ENCODE measurements at places on chromosomes 4 and X.

- no peak for DNase-seq
Observed at GRCh38 chr4:6372649-6373525, 99.5 kb downstream of the PPP2R2C start.

- DNase-seq: peak; percentile 44
Observed at GRCh38 chr4:3480528-3481112, 17.5 kb downstream of the DOK7 start.

DNA sequence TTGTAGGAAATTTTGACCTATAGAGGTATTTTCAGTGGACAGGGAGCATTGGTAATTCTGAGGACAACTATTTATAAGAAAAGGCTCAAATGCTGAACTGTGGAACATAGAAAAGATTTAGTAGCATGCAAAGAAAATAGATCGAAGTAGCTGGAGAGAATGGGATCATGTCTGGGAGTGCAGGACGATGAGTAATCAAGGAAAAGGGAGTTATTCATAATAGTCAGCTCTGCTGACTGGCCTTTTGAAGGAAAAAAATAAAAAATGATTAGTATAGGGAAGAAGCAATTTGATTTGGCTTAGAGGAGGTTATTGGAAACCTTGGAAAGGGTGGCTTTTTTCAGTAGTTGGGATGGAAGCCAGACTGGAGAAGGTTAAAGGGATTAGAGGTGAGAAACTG lies 22.9 kb upstream of the ANK2 start:
- no peak for DNase-seq

GRCh38 chr4:25863347-25863784 lies 578 bp upstream of the SEL1L3 start:
- DNase-seq: no peak

GRCh38 chrX:12367254-12367653 lies 229.0 kb downstream of the FRMPD4 start:
- no peak for DNase-seq

DNA sequence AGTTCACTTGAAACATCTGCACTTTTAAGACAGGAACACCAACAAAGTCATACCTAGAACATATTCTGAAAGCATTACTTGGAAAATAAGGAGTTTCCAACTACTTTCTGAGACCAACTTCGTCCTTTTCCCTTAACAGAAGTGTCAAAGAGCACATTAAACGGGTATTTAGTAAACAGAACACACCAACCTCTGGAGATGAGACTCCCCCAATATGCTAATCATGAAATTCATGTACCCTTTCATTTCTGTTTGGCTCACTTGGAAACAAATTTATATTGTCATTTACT lies 69.2 kb downstream of the NOCT start:
- DNase-seq: no peak

- no peak for DNase-seq
Observed at GRCh38 chrX:109464231-109464630, 17.7 kb downstream of the GUCY2F start.

DNA sequence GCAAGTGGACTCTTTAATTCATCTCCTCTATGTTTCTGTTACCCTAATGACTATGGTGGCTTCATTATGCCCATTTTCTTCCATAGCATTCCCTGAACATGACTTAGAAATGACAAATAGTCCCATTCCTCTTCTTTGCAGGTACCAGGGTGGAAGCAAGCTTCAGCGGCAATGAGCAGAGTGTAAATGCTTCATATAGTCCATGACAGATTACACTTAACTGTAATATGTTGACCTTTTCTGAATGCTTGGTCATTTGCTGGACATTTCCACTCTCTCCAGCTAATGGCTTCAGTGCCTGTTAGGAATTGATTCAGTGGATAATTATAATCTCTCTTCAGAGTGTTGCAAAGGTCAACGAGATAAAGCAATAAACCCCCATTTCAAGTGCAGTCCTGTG lies 129.7 kb upstream of the PRPS2 start:
- DNase-seq: no peak

DNA sequence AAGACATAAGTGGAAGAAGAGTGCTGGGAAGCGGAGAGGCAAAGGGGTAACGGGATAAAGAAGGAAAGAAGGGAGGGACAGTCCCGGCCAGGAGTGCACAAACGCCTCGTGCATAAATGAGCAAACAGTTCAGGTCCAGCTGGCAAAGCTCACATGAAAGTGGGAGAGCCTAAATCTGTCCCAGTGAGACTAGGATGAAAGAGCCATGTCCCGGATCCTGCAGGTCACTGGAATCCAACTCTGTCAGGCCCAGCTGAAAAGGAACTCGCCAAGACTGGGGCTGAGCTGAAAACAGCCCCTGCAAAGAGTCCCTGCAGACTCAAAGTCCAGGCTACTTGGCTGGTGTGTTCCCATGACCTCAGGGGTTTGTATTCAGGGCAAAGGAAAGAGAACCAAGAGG lies 38.0 kb upstream of the CRMP1 start:
- no peak for DNase-seq

GRCh38 chrX:28997706-28998463 lies 410.6 kb downstream of the IL1RAPL1 start:
- DNase-seq: no peak

- DNase-seq: no peak
Observed at GRCh38 chr4:81503586-81503985, 31.9 kb upstream of the RASGEF1B start.

- no peak for DNase-seq
Observed at GRCh38 chr4:164639001-164639400, 114.9 kb upstream of the SMIM31 start.

DNA sequence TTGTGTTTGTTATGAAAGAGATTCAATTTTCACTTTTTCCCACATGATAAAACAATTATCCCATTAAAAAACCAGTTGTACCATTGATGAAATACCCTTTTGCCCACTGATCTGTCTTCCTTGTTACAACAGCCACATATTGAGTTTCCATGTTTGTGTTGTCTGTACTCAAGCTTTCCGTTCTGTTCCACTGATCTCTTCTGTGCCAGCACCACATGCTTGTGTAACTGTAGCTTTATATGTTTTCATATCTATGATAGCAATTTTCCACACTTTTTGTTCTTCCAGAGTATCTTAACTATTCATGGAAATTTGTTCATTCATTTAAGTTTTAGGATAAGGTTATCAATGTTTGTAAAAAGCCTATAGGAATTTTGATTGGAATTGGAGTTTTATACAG lies 24.3 kb upstream of the RELL1 start:
- no peak for DNase-seq

DNA sequence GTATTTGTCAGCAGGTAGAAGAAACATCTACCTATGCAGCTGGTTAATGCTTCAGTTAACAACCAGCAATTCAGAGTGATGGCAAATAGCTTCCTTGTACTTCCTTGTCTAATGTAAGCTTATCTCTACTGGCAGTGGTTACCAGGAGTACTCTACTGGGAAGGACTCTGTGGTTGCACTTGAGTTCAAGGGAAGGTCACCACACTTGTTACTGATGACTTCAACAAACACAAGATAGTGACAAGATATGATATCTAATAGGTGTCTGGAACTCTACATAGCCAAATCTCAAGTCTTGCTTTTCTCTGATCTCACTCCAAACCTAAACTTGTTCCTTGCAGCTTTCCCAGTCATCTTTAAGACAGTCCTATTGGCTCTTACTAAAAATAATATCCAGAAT lies 1644.9 kb upstream of the TENM3 start:
- no peak for DNase-seq

DNA sequence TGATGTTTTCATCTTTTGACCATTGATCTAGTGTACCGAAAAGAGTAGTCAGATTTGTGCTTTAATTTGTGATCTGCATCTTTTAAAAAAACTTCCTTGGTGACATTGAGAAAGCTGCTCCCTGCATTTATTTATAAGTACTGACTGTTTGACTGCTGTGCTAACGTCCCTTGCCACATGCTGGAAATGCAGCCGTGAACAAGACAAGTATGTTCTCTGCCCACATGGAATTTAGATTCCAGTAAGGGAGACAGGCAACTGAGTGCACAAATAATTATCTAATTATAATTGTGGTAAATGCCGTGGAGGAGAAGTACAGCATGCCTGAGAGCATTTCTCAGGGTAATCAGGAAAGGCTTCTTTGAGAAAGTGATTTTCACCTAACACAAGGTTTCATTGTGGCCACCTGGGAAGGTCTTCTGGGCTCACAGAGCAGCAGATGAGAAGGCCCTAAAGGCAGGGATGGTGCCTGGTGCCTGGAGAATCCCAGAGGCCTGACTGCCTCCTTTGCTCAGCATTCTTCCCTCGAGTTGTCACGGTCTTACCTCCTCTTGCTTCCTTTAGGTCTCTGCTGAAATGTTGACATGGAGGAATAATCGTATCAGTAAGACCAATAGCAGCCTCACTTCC lies 55.8 kb downstream of the PTTG2 start:
- DNase-seq: no peak

- DNase-seq: no peak
Observed at GRCh38 chr4:75666299-75666698, 6.9 kb downstream of the G3BP2 start.

- no peak for DNase-seq
Observed at GRCh38 chr4:124530464-124531077, 182.0 kb downstream of the ANKRD50 start.

DNA sequence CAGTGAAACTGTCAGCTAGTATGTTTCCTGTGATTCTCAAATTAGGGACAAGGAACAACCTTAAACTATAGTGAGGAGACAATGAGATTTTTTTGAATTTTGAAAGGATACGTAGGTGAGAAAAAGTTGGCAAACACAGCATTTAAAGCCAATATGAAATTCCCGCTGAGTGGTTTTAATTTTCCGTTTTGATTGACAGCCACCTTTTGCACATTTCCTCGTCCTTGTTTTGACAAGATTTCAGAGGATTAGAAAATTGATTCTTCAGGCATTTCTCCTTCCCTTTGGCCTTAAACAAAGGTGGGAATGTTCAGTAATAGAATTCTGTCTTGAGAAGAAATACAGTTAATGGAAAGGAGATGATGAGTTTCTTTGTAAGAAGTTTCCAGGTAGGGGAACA lies 52.2 kb downstream of the RAPGEF2 start:
- DNase-seq: no peak
